ENCODE measurements at places on chromosomes 1 and 21. TPM values are rescaled to one million over a fixed set of nuclear protein-coding genes. Genes with fewer than 3 reads are reported as not detected.

Gene CRYAA
- total RNA-seq = not detected

Gene RPE65
- not detected for total RNA-seq

Gene GPR3
- 0.16 TPM for total RNA-seq

Gene EPHA2
- total RNA-seq = 36.9 TPM

Gene SPRR3
- total RNA-seq = not detected

Gene IGSF9
- 3.0 TPM for total RNA-seq

Gene SPRR5
- not detected for total RNA-seq

Gene SLAMF6
- total RNA-seq = 2.8 TPM

Gene CCSAP
- 7.1 TPM for total RNA-seq

Gene KLHDC8A
- 0.32 TPM for total RNA-seq

Gene MYCL
- total RNA-seq = 4.3 TPM

Gene LCE6A
- not detected for total RNA-seq

Gene FNDC5
- 4.6 TPM for total RNA-seq

Gene EDN2
- not detected for total RNA-seq

Gene TPTE
- total RNA-seq = not detected

Gene SLC66A1
- total RNA-seq = 21.1 TPM

Gene KCNJ6
- 0.05 TPM for total RNA-seq

Gene KAZN
- 11.1 TPM for total RNA-seq

Gene LCE2C
- not detected for total RNA-seq

Gene AGBL4
- 0.32 TPM for total RNA-seq

Gene MSH4
- 0.94 TPM for total RNA-seq

Gene NUF2
- 4.3 TPM for total RNA-seq

Gene GJA8
- total RNA-seq = not detected

Gene MROH7
- 0.70 TPM for total RNA-seq

Gene CROCC
- total RNA-seq = 19.7 TPM

Gene LPAR3
- total RNA-seq = 0.32 TPM

Gene OR2T33
- not detected for total RNA-seq

Data from left lung (tissue), 14 donors.